ENCODE measurements at places on chromosomes 12 and 14.

DNA sequence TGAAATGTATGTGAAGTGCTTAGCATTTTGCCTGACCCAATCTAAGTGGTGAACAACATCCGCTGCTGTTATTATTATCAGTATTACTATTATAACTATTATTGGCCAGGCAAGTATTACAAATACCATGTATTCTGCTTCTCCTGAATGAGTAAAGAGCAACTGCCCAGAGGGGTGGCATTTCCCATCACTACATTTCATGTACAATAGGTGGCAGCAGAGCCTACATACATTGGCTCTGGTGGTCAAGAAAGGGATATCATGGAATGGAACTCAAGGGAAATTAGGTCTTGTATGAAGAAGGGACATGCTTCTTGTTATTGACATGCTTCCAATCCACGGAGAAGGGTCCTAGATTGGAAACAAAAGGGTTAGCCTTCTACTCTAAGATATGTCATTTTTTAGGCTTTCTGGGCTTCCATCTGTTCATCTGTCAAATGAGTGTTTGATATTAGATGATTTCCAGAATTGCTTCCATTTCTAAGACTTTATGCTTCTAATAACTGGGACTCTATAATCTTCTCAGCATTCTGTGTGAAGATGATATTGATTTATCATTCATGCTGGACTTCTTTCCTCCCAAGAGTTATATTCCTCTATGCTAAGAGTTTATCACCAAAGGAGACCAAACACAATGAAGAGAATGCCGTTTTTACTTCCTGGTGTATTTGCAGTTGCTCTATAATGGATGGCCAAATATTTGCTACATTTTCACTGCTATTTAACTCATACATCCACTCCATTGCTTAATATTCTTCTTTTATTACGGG, 239.1 kb downstream of the SSPN start:
- no peak for DNase-seq

- DNase-seq: no peak
These were observed 171.0 kb upstream of the HIF1A start for GRCh38 chr14:61524211-61524806.

- no peak for DNase-seq
These were observed 71.5 kb downstream of the RIMBP2 start for GRCh38 chr12:130644566-130644965.

GRCh38 chr12:572532-572899, 90.7 kb downstream of the NINJ2 start:
- no peak for DNase-seq

DNA sequence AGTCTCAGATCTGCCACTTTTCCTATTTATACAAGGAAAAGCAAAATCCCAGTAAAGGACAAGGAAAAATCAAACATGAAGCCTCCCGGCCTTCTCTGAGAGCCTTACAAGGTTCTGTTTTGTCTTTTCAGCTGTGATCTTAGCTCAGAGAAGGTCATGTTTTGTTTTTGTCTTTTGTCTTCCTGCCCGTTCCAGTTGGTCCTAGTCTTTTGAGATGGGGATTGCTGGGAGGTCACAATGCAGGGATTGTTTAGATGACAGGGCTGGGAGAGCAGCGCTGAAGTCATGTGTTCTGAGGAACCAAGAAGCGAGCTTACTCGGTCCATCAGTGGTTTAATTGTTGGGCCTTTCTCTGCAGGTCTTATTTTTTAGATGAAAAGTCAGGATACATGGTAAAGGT, 6.0 kb downstream of the PLEKHH1 start:
- no peak for DNase-seq

GRCh38 chr14:50030036-50030435, 86.3 kb downstream of the VCPKMT start:
- no peak for DNase-seq

DNA sequence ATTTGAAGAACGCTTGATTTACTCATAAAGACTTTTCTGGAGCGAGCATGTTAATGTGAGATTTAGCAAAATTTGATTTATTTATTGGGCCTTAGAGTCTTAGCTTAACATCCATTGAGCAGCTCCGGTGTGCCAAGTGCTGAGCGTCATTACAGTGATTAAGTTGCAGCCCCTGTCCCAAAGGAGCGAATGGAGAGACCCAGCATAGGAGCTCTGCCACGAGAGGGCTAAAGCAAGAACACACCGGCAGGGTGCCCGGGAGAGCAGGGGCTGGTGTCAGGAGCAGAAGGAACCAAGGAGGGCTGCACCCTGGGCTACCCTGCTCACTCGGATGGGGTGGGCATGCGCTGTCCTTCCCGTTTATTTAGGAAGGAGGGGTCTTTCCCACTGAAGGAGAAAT, 50.6 kb downstream of the PPP2R5C start:
- DNase-seq: no peak

- DNase-seq: no peak
These were observed 19.1 kb downstream of the SETD3 start for GRCh38 chr14:99461411-99462085.

DNA sequence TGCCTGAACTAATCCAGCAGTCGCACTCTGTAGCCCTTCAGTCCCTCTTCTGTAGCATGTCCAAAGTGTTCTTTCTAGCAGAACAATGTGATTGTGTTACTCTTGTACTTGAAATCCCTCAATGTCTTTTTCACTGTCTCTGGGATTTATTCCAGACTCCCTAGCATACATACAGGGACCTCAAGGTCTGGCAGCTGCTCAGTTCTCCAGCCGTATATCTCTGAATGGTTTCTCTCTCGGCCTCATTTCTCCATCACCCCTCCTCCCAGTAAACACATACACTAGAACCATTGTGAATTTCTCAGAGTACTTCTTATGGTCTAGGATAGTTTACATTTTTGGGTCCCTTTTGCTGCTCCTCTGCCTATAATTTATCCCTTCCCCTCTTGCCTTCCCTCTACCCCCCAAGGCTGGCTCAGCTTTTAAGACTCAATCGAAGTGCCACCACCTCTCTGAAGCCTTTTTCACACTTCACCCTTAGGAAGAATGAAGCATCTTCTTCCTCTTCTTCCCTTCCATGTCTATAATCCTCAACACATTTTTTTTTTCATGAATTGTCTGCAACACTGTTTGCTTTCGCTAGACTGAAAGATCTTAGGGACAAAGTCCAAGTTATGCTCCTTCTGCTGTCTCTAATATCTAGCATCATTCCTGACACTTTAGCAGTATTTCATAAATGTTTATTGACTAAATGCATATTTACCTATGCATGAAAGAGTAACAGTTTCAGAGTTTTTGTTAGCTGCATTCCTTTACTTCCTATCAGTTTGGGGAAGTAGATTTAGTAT, 446.1 kb downstream of the ZFP36L1 start:
- no peak for DNase-seq

DNA sequence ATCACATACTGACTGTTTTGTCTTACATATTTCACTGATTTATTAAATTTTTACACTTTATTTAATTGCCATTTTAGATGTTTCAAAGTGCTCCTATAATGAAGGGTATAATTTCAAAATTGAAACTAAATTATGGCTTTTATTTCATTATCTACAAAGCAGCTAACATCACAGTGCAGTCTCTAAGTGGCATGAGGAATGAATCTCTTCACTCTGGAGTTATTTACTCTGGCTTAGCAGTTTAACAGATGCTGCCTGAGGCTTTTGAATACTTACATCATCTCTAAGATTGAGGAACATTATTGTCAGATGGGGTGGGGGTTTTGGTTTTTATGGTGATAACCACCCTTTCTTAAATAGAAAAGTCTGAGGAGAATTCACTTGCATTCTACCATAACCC, 386.4 kb downstream of the TRHDE start:
- DNase-seq: no peak

GRCh38 chr14:39342768-39343167, 89.5 kb downstream of the FBXO33 start:
- no peak for DNase-seq

GRCh38 chr12:117363953-117364486, 2.6 kb upstream of the NOS1 start:
- DNase-seq: no peak

GRCh38 chr12:67539329-67539728, 109.2 kb upstream of the DYRK2 start:
- no peak for DNase-seq

DNA sequence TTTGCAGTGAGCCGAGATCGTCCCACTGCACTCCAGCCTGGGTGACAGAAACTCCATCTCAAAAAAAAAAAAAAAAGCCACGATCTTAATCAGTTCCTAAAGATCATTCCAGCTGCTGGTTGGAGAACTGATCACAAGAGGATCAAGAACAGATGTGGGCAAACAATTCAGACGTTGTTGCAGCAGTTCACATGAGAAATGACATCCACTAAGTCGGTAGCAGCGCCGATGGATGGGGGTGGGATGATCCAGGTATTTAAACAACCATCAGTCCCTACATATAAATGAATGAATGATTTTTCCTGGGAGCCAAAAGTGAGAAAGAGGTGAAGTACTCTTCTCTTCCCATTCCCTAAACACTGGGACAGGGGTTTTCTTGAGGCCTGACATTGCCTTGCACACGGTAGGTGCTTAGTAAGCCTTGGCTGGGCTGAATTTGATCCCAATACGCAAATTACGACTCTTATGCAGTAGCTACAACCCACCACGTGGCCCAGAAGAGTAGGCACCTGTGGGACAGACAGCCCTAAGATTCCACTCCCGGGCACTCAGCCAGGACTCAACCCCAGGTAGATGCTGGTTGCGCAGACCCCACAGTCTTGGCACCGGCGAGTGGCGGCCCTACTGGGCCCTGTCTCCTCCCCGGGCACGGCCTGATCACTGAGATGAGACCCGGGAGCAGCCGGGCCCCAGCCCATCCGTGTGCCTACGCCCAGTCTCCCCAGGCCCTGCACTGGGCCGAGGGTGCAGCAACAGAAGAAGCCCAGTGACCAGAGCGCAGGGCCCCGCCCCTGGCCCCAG, 565 bp downstream of the SPRYD3 start:
- no peak for DNase-seq

DNA sequence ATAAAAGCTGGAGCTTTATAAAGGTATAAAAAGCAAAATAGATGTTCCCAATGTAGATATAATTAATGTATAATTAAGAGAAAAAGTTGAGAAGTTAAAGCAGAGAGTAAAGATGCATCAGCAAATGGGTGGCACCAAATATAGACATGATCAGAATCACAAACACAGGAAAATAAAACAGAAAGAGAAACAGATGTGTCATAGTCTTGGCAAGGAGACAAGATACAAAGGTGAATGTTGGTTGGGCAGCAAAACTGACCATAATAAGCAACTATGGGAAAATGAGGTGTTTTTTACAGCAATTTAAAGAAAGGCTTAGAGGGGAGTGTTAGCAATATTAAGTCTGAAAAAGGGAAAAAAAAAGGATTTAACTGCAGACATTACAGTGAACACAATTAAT, 135.4 kb upstream of the CLEC14A start:
- DNase-seq: no peak

- DNase-seq: no peak
These were observed 58.7 kb downstream of the RALGAPA1 start for GRCh38 chr14:35750202-35750904.

- DNase-seq: no peak
These were observed 16.3 kb upstream of the ABHD12B start for GRCh38 chr14:50855558-50855957.

DNA sequence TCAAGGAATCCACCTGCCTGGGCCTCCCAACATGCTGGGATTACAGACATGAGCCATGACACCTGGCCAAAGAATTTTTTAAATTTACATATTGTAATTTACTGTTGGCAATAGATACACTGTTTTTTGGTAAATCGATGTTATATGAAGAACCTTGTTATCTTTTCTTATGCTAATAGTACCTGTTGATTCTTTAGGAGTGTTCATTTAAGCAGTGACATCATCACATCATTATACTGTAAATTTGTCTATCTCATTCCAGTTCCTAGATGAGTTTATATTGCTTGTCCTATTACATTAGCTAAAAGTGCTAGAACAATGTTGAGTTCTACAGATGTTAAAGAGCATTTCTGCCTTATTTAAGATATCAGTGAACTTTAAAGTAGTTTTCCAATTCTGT, 13.0 kb upstream of the TAS2R30 start:
- no peak for DNase-seq

DNA sequence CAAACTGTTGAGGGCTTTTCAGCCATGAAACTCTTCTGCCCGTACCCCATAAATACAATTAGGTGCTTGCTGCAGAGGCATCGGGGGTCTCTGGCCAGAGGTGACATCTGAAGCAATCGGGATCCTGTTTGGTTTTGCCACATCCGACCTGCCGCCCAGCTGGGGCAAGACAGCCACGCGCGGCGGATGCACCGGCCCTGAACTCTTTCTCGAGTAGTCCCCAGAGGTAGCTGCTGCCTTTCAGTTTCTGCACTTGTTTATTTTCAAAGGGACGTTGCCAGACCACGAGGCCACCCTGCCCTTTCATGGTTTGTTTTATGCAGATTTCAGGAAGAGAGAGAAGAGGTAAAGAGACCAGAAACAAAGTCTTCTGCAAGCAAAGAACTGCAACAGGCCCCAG, 10.6 kb upstream of the MLXIP start:
- DNase-seq: no peak

DNA sequence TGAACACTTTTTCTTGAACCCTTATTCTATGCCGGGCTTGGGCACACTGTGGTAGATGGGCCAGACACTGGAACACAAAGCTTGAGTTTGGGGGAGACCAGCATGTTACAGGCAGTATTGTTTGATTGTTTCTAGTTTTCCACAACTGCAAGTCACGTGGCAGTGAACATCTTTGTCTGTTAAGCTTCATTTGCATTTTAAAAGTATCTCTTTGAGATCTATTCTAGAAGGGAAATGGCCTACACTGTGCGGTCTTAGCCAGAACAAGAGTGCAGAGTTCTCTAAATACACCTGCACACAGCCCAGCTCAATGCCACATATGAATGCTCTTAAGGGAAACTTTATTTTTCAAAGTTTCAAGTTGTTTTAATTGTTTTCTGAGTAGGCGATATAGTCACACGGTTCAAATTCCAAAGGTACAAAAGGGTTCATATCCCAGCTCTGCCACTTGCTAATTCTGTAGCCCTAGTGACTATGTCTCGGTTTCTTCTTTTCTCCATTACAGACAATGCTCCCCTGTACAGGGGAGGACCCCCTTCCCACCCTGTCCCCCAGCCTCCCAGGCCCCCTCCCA, 24.9 kb downstream of the RIN3 start:
- DNase-seq: no peak

DNA sequence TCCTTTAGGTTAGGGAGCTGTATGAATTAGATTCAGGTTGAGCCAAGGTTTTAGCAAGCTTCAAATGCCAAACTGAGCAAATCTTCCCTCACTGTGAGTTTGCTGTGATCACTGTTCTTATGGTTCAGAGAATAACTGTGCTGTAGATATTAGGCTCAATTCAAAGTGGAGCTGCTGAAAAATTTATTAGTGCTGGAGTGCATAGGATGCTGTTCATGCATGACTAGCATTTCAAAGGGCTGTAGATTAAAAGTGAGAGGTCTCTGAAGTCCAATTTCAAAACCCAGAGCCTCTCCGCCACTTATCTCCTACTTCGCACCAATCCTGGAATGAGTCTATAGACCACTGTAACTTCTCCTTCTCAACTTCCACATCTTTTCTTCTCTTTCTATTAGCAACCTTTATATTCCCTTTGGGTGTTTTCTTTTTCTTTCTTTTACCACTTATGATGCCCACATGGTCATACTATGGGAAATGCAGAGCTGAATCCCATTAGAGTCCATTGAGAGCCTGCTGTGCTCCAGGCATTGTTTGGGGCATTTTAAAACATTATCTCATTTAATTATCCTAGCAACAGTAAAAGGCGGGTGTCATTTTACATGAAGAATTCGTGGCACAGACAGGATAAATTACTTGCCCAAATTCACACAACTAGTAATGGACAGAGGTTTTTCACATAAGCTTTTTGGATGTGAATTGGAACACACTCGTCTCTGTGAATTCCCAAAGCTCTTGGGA, 77.5 kb upstream of the EEA1 start:
- no peak for DNase-seq
